ENCODE measurements at places on chromosomes 13 and 19.

DNA sequence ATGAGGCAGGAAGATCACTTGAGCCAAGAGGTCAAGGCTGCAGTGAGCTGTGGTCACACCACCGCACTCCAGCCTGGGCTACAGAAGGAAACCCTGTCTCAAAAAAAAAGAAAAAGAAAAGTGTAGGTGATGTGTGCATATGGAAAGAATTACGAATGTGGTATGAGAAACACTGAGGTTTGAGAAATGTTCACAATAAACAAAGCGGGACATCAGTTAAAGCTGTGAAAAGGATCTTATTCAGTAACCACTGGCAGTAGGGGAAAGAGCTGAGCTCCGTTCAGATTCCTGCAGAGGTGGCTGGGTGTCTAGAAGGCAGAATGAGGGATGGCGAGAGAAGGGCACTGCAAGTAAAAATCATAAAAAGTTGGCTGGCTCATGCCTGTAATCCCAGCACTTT, 4.1 kb upstream of the IGSF23 start:
- DNase-seq = no peak

DNA sequence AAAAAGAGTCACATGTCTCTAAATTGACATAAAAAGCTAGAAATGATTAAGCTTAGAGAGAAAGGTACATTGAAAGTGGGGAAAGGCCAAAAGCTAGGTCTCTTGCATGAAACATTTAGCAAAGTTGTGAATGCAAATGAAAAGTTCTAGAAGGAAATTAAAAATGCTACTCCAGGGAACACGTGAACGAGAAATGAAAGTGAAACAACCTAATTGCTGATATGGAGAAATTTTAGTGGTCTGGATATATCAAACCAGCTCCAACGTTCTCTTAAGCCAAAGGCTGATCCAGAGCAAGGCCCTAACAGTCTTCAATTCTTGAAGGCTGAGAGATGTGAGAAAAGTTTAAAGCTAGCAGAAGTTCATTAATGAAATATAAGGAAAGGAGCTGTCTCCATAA, 419.8 kb downstream of the SLITRK6 start:
- DNase-seq = no peak

DNA sequence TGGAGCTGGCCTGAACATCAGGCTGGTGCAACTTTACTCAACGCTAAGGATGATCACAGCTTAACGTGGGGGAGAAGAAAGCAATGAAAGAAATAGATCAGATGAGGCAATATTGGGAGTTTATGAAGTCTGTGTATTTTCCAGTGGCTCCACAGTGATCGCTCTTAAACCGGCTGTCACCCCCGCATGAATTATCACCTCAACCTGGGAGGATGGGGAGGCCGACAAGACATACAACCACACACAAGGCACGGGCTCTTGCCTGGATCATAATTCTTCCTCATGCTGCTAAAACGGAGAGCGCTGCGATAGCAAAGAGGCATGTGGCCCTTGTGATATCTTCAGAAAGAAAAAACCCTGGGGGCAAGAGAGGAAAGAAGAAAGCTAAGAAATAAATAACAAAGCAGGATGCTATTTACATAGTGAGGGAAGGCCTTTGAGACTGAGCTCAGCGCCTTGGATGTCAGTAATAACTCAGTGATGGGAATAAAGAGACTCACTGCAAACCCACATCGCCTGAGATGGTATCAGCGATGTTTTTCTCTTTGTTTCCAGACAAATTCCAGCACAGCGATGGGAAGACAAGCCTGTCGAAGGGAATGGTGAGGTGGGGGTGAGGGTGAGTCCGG, 19.1 kb upstream of the CHST8 start:
- peak; percentile 9 for DNase-seq

DNA sequence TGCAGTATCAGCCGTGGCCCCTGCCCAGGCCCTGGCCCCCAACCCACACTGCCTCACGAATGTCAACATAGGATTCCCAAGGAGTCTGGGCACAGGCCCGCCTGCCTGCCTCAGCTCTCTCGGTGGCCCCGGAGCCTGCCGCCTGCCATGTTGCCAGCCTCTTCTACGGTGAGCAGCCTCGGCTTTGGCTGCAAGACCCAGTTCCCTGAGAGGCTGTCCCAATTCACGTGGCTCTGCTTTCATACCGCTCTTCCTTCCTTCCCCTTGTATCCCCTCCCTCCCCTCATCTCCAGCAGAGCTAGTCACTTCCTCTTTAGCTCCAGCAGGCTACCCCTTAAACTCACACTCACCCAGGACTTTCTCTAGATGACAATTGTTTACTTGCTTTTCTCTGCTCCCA, 42.7 kb downstream of the SERP2 start:
- DNase-seq = no peak

DNA sequence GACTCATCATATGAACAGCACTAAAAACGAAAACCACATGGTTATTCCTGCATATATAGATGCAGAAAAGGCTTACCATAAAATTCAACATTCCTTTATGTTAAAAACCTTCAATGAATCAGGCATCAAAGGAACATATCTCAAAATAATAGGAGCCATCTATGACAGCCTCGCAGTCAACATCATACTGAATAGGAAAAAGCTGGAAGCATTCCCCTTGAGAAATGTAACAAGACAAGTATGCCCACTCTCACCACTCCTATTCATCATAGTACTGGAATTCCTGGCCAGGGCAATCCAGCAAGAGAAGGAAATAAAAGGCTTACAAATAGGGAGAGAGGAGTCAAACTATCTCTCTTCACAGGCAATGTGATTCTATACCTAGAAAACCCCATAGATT, 179.6 kb upstream of the HTR2A start:
- DNase-seq = no peak

GRCh38 chr13:103282571-103283450, 216.6 kb upstream of the SLC10A2 start:
- DNase-seq = no peak

- no peak for DNase-seq
Measured at GRCh38 chr13:33053397-33054066, 37.3 kb downstream of the KL start.

GRCh38 chr19:13823901-13824300, 28.7 kb downstream of the ZSWIM4 start:
- no peak for DNase-seq

GRCh38 chr19:45508417-45508860, 1.2 kb downstream of the VASP start:
- no peak for DNase-seq

GRCh38 chr19:53511357-53511756, 26.6 kb upstream of the ZNF331 start:
- no peak for DNase-seq

GRCh38 chr19:32498648-32499200, 82.3 kb upstream of the PDCD5 start:
- DNase-seq = no peak

DNA sequence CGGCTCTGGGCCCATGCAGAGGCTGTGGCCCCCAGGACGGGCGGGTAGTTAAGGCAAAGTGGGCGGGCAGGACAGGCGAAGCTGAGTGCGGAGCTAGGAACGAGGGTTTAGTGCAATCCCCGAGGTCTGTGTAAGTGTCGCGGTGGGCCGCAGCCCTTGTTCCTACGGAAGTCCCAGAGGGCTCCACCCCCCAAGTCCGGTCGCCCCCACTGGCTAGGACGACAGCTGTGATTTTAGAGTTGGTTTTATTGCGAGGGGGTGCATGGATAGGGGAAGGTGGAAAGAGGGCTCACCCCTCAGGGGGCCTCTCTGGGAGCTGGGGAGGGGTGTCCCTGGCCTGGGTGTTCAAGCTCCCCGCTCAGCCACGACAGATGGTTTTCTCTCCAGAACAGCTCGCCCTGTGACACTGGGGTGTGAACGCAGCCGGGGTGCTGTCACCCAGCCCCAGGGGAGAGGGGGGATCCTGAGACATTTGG, 21.7 kb downstream of the ZBTB7A start:
- no peak for DNase-seq

DNA sequence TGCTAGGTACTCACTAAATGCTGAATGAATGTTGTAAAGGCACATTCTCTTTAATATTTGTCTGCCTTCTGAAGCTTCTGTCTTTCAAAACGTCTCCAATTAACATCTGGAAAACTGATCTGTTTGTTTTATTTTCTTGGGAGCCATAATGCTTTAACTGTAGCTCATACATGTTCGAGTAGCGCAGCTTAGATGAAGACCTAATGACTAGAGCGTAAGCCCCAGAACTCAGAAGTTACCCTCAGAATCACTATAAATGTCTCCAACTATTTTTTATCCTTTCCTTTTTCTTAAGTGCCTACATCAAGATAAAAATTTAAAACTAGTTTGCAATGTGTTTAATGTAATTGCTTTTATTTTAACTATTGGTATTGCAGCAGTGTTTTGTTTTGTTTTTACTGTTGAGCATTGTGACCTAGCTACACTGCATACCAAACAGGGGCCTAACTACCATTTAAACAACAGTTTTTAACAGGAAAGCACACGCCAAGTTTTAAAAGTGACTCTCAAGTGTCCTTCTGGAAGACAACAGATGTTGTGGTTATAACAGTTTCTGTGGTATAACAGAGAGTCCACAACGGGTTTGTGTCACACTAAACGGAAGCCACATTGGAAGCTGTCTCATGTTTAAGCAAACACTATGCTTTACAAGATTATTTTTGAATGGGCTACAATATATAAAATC, 42.0 kb downstream of the MRPL57 start:
- DNase-seq = peak; percentile 88

DNA sequence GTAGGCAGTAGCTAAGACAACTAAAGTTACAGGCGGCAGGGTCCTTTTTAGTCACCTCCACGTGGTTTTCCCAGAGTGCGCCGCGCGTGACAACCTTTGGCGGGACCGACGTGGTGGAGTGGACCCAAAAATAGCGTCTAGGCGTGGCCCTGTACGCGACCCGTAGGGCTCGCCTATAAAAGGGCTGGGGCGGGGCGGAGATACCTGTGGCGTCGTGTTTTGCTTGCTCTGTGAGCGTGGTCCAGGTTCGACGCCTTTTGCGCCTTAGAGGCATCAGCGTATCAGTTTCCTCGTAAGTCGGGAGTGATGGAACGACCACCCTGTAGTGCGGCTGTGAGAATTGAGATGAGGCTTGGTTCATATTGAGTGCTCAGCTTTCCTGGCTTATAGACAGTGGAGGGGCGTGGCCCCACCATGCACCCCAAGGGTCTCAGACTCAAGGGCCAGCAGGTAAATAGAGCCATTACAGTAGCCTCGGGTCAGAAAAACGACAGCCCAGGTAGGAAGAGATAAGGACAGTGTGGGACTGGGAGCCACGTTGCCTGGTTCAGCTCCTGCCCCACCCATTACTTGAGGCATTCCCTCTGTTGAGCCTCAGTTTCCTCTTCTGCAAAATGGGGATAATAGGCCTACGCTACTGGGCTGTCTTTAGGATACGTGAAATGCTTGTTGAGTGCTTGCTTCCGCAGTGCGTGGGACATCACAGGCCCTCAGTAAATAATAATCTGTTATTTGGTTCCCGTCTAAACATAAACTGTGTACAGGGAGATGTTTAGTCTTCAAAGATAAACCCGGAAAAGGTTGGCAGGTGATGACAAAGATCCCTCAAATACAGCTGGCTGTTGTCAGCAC, 693 bp upstream of the TMED1 start:
- no peak for DNase-seq

GRCh38 chr13:44810061-44810840, 179.0 kb downstream of the NUFIP1 start:
- DNase-seq = peak; percentile 74

- peak; percentile 42 for DNase-seq
Measured at GRCh38 chr19:42540071-42540553, 11.8 kb upstream of the CEACAM1 start.

- no peak for DNase-seq
Measured at GRCh38 chr13:75426421-75426820, 55.5 kb downstream of the TBC1D4 start.

DNA sequence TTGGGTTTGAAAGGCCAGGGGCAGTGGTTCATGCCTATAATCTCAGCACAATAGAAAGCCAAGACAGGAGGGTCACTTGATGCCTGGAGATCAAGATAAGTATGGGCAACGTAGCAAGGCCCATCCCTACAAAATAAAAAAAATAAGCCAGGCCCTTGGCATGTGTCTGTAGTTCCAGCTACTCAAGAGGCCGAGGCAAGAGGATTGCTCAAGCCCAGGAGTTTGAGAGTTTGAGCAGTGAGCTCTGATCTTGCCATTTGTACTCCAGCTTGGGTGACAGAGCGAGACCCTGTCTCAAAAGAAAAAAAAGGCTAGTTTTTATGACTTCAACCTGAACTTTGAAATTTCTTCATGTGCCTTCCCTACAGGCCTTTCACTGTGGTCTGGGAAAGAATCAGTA, 5.2 kb upstream of the ZNF480 start:
- no peak for DNase-seq

DNA sequence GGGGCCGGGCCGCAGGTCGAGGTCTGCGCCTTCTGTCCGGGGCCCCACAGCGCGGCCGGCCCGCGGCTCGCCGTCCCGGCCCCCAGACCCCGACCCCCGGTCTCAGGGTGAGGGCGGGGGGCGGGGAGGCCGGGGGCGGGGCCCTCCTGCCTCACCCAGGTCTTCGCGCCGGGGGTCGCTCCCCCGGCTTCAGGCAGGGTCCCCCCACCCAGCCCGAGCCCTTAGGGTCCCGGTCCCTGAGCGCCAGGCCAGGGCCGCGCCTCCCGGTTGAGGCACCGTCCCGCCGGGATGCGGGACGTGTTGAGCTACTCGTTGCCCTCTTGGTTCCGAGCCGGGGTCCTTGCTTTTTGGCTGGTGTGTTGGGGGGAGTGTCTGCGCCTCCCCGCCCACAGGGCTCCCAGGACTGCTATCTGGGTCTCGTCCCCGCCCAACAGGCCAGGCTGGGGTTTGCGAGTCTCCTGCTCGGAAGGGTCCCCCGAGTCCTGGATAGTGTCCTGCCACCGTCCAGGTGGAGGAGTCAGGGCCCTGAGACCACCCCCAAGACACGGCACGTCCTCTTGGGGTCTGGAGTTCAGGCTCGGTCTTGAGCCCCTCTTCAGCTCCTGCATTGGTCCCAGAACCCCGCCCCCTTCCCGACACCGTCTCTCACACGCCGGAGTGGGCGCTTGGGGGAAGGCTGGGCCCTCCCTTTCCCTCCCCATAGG, 452 bp downstream of the PIAS4 start:
- no peak for DNase-seq

DNA sequence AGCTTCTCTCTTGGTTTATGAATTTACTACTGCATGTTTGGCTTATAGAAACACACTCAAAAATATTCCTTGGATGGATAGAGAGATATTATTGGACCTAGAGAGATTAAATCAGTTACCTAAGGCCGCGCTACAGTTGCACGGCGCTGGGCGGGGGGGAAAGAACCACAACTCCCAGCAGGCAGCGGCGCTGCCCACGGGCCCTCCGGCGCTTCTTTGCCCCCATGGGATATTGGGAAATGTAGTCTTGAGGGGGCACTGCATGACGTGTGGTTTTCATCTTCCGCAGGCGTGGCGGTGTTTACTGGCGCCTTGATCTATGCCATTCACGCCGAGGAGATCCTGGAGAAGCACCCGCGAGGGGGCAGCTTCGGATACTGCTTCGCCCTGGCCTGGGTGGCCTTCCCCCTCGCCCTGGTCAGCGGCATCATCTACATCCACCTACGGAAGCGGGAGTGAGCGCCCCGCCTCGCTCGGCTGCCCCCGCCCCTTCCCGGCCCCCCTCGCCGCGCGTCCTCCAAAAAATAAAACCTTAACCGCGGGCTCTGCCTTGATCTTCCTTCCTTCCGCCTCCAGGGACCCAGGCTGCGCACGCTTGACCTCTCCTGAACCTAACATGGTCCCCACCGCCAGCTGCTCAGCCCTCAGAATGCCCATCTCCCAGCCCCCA, 4.8 kb downstream of the EMP3 start:
- DNase-seq = peak; percentile 95

- peak; percentile 86 for DNase-seq
Measured at GRCh38 chr13:108155185-108156106, 59.9 kb downstream of the LIG4 start.

- peak; percentile 95 for DNase-seq
Measured at GRCh38 chr19:2962018-2962670, 15.2 kb upstream of the TLE6 start.

GRCh38 chr19:43820098-43820883, 6.8 kb upstream of the ZNF283 start:
- DNase-seq = peak; percentile 54

- DNase-seq = no peak
Measured at GRCh38 chr13:97559981-97560380, 126.0 kb downstream of the RAP2A start.
